ENCODE measurements at places on chromosomes 4 and X. TPM values are rescaled to one million over a fixed set of nuclear protein-coding genes. Genes with fewer than 3 reads are reported as not detected.

CT45A3 gene
- polyA plus RNA-seq, result not detected

MAGEA12 gene
- polyA plus RNA-seq, result not detected

HSFX3 gene
- polyA plus RNA-seq, result not detected

SPANXA2 gene
- not detected for polyA plus RNA-seq

CWH43 gene
- polyA plus RNA-seq, result not detected

MAP7D2 gene
- 0.27 TPM for polyA plus RNA-seq

AMTN gene
- not detected for polyA plus RNA-seq
